Activated naive CD8-positive, alpha-beta T cell treated with anti-CD3 and anti-CD28 coated beads, Interleukin-2, amount 10 ng/mL, durations not matched to agents 7 days and 5 days (primary cell): ENCODE measurements at places on chromosomes 12 and 14. TPM values are rescaled to one million over a fixed set of nuclear protein-coding genes. Genes with fewer than 3 reads are reported as not detected.

The LTBP2 gene
- total RNA-seq = 0.28 TPM

DNA sequence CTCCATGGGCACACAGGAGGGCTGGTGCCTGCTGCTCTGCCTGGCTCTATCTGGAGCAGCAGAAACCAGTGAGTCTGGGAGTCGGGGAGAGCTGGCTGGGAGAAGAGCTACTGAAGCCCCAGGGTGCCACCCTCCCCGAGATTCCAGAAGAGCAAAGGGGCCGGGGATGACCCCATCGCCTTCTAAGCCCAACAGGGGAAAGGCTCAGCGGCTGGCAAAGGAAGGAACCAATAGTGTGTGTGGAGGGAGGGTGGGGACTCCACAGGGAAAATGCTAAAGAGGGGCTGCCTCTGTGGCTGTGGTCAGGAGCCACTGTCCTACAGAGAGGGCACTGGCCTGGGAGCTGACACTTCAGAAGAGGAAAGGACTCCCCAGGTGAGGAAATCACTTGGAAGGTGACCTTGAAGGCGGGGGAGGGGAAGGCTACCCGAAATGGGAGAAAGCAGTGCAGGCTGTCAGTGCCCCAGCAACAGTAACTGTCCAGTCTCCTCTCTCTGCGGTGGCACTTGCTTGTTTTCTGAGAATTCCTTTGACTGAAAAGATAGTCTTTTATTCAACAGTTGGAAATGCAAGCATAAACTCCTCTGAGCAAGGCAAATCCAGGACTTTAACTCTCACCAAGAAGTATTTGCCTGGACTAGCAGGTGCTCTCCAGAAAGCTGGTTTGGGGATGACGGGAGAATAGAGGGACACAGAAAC, 552 bp downstream of the TAPBPL start:
- DNase-seq = no peak

The RDH16 gene
- total RNA-seq = 0.62 TPM

DNA sequence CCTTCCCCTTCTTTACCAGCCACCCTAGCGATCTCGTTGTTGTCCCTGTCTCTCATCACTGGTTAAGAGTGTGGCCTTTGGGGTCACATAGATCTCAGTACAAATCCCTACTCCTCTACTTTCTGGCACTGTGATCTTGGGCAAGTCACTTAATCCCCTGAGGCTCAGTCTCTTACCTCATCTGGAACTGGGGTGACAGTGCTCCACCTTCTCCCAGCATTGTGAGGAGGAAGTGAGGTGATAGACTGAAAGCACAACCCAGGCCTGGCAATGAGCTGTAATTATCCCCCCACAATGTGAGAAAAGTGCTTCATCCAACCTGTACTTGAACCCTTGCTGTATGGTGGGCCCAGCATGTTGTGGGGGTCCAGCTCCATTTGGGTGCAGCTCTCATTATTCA, 48.0 kb downstream of the IRAK3 start:
- no peak for DNase-seq

The SRRM4 gene
- not detected for total RNA-seq

- no peak for DNase-seq
Observed at GRCh38 chr14:99136401-99136800, 135.6 kb downstream of the BCL11B start.

- no peak for DNase-seq
Observed at GRCh38 chr14:87497301-87497700, 495.7 kb downstream of the GALC start.

DNA sequence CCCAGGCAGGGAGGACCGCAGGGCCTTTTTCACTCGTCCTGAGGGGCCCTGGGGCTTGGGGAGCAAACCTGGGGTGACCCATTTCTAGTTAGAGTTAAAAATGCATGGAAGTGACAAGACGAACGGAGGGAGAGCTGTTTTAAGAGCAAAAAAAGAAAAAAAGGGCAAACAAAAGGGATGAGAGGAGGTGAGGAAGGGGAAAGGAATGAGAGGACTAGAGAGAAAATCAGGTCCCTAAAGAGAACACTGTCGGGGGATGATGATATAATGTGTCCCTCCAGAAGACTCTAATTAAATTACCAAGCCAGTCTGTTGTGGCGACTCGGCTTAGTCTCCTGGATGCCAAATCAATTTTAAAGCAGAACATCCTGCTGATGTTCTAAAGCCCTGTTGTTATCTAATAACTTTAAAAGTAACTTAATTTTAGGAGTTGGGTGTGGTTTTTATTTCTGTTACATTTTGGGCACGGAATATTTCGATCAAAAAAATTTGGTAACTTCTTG, 1.1 kb downstream of the ANO6 start:
- no peak for DNase-seq

- DNase-seq = no peak
Observed at GRCh38 chr14:101151927-101152305, 248.4 kb upstream of the RTL1 start.

DNA sequence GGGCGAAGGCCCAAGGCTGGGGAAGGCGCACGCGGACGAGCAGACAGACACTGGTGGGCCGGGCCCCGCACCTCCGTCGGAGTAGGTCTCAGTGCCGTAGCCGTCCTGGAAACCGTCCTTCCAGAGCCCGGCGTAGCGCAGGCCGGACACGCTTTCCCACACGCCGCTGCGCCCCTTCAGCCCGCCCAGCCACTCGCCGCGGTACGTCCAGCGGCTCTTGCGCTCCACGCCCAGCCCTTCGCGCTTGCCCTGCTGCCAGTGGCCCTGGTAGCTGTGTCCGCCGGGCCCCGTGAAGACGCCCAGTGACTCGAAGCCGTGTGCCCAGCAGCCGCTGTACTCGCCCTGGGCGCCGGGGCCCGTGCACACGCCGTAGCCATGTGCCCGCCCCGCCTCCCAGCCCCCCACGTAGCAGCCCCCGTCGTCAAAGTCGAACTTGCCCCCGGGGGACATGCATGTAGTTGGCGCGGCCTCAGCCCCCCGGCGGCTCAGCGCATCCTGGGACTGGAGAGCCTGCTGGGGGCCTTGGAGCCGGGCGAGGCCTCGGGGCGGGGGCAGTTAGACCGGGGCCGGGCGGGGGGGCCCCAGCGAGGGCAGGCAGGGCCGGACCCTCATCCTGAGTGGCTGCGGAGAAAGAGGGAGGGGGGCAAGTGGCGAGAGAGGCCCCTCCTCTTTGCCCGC, 1.4 kb downstream of the JPH4 start:
- peak; percentile 40 for DNase-seq

DNA sequence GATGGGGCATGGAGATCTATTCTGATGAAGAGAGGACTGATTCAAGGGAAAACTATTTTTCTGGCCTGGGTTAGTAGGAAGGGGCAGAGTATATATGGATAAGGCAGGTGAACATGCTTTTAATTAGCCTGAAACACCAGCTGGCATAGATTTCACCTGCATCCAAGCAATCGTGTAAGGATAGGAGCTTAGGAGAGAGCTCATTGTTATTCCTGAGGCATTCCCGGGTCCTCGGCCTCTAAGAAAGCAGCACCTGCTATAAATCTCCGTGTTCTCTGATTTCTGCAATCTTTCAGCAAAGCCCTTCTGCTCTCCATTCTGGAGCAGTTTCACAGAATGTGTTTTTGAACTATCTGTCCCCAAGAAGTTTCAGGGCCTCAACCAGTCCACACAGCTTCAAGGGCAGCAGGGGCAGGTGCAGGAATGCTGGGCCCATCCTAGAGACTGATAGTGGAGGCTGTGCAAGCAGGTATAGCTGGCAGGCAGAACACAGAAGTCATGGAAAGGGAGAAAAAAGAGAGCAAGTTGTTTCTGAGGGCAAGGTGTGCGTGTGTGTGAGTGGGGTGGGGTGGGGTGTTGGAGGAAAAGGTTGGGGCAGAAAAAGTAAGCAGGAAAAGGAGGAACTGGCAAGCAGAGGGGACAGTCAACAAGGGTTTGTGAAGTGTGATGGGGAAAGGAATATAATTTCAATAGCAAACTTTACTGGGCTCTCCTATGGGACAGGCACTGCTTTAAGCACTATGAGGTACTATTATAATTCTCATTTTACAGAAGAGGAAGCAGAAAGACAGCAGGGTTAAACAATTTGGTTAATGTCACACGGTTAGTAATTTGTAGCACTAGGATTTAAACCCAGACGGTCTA, 203.7 kb upstream of the SSTR1 start:
- no peak for DNase-seq

DNA sequence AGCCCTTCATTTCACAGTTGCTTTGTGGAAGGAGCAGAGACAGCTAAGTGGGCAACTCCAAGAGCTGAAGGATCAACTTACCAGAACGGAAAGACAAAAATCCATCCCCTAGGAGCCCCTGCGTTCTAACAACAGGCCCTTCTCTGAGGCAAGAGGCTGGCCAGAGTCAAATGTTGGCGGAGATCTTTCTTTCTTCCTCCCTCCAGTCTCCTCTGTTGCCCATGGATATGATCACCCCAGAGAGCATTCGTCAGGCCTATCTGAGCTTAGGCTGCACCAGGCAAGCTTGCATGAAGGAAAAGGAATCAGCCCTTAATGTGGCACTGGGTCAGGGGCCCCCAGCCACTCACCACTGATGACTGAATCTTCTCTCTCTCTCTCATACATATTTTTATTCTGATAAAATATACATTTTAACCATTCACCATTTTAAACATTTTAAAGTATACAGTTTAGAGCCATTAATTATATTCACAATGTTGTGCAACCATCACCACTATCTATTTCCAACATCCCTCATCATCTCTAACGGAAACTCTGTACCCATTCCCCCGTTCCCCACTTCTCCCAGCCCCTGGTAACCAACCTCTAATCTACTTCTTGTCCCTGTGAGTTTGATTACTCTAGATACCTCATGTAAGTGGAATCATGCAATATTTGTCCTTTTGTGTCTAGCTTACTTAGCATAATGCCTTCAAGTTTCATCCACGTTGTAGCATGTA, 52.9 kb upstream of the CCND2 start:
- DNase-seq = no peak

GRCh38 chr12:90407841-90408240, 547.1 kb downstream of the CCER1 start:
- DNase-seq = no peak

GRCh38 chr12:44397631-44398030, 478.5 kb downstream of the NELL2 start:
- DNase-seq = no peak

- no peak for DNase-seq
Observed at GRCh38 chr12:11015775-11016430, 6.5 kb downstream of the TAS2R19 start.

DNA sequence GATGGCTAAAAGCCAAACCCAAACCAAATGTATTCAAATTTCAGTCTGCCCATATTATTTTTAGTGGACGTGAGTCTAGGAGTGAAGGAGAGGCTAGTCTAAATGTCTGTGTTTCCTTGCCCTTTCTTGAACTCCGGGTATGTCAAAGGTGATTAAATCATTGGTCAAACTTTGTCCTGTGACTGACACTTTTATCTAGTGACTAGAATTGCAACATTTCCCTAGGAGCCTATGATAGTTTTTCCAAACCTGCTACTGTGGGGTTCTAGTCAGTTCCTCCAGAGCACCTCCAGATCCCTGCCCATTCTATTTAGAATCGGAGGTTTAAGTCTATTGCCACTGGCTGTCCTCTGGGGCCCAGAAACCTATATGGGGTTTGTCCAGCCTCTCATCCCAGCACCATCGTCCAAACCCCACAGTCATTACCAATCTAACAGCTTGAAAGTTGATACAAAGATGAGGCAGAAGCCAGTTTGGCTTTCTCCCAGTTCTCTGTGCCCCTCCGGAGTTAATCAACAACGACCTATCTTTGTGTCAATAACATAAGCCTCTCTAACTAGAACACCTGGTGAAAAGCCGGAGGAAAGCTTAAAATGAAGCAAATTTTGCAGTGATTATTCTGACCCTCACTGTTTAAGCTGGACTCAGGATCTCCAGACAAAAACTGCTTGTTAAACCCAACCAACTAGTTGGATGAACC, 306.7 kb downstream of the ZFP36L1 start:
- DNase-seq = no peak

The OVCH1 gene
- total RNA-seq = not detected

The CARMIL3 gene
- total RNA-seq = 0.91 TPM

The CLEC1B gene
- total RNA-seq = not detected

The WNT1 gene
- total RNA-seq = 2.0 TPM

The ESRRB gene
- 0.14 TPM for total RNA-seq
